Right lobe of liver (tissue), 6 donors: ENCODE measurements at places on chromosomes 11 and 22.

- DNase-seq: no peak
These were observed 933 bp upstream of the DLAT start for GRCh38 chr11:112024178-112024772.

DNA sequence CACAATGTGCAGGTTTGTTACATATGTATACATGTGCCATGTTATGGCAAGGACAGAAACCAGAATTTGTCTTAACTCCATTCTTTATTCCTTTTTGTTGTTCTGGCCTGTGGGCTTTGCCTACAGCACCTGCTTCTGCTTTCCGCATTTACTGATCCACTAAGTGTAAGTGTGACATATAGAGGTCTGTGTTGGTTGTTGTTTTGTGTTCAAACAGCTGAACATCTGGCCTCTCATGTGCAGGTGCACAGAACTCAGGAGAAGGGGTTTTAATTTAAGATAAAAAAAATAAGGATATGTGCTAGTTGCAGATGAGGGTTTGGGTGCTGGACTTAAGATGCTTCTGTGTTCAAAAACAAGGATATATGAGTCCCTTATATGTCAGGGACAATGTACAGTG lies 85.8 kb upstream of the RAG2 start:
- no peak for DNase-seq

DNA sequence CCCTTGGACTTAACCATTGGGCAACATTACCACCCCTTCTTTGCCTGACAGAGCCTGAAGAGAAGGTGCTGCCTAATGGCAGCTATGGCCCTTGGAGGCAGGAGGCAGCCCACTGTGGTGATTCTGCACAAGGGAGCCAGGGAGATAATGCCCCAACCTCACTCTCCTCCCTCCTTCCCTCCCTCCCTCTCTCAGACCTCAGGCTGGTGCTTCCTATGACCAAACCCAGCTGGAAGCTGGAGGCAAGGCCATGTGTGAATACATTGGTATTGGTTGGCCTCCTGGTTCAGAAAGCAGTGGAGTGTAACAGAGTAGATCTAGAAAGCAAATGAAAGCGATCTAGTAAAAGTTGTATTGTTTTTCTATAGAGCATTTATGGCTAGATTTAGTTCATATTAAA lies 233.1 kb downstream of the CSNK2A3 start:
- no peak for DNase-seq

GRCh38 chr11:61793083-61793828 lies 545 bp downstream of the FEN1 start:
- no peak for DNase-seq

DNA sequence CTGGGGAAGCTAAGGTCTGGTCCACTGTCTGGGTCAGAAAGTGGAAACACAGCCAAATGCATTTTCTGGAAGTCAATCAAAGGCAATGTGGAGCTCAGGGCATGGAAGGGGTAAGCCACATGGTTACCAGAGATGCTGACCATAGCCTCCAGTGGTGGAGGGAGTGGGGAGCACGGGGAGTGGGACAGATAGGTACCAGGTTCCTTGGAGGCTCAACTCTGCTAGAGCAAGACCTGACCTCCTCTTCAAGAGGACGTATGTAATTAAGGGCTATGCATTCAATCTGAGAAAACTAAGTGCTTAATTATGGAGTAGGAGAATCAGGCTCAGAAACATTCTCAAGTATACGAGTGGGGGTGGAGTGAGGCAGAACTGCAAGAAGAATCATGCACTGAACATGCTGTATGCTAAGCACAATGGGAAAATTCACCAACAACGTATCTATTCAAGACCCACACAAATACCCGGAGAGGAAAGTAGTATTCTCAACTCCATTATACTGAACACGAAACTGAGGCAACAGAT lies 65.2 kb upstream of the PHOX2A start:
- DNase-seq: no peak
